ENCODE measurements at places on chromosomes 13 and 19.

GRCh38 chr13:23861310-23861709 is 27.9 kb downstream of the MIPEP start:
- no peak for DNase-seq

GRCh38 chr13:60448907-60449510 is 52.0 kb downstream of the TDRD3 start:
- peak; percentile 15 for DNase-seq

DNA sequence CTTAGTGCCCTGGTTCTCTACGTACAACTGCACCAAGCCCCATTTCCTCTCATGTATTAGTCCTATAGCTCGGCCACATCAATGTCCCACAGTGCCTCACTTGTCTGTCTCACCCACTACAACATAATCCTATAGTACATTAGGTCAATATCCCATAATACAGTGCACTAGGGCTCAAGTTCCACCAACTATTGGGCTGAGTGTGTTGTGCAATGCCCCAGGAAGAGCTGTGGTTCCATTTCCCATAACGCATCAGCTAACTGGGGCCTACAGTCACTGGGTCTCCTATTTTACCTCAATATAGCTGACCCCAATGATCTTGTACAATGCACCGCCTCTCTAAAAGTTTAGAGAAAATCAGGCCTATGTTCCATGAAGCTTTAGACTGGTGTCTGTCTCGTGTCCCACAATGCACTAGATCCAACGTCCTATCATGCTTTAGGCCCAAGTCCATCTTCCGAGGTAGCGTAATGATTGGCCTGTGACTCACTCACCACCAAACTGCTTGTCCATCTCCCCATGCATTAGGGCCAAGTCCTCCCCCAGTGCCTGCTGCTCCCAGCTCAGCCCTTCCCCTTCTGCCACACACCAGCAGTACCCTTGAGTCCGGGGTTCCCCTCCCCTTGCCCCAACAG is 21.8 kb downstream of the TSKS start:
- no peak for DNase-seq

DNA sequence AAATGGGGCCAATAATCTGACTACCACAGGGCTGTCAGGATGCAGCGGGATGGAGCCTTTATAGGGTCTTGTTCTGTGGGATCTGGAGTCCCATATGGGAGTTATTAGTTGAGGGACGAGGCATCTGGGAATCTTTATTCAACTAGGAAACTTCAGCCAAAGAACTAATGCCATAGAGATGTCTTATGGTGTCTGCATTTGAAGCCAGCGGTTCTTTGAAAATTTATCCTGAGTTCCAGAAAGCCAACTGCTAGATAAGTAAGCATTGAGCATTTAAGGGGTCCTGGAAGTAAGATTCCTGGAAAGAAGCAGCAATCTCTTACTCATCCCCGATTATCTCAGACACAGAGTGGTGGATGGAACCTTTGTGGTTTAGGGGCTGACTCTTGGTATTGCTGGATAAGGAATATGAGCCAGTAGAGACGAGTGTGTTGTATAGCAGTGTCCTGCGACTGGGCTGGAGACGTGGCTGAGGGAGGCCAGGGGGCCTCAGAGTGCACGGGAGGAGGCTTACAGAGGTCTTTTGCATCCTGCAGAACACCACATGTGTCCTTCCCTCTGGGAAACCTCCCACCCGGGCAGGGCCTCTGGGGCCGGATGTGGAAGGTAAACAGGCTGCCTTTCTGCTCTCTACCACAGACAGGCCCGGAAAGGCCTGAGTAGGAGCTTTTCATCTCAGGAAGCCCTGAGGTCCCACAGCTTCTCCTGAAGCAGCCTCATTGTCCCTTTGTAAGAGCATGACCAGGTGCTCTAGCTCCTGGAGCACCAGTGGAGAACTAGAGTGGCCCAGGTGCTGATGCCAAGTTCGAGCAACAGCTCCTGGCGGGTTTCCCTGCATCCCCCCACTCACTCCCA is 28.8 kb downstream of the ACTN4 start:
- DNase-seq, result no peak

- DNase-seq, result no peak
Measured at GRCh38 chr13:42895776-42896175, 96.3 kb downstream of the EPSTI1 start.

GRCh38 chr19:48695743-48696352 is at the start of gene FUT2:
FUT2 (plus strand) TSS chr19:48695971; CDS start chr19:48702957, 6,986 bp downstream.
- DNase-seq, result no peak

GRCh38 chr13:110230661-110231347 is 76.2 kb downstream of the COL4A1 start:
- no peak for DNase-seq

- no peak for DNase-seq
Measured at GRCh38 chr19:30325676-30326392, 46.4 kb upstream of the ZNF536 start.

DNA sequence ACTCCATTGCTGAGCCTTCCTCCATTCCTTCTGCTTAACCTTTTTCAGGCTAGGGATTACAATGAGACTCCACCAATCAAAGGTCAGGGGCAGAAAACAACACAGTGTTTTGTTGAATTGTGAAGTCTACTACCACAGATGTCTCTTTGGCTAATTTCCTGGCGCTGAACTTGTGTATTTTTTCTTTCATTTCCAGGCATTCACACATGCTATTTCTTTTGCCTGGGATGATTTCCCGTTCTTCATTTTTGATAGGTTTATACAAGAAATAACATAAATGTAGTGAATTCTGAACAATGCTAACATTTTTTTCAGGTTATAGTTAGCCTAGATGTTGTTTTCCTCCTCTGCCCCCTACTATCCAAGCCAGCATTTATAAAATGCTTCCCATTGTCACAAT is 64.3 kb downstream of the OLFM4 start:
- DNase-seq, result no peak

DNA sequence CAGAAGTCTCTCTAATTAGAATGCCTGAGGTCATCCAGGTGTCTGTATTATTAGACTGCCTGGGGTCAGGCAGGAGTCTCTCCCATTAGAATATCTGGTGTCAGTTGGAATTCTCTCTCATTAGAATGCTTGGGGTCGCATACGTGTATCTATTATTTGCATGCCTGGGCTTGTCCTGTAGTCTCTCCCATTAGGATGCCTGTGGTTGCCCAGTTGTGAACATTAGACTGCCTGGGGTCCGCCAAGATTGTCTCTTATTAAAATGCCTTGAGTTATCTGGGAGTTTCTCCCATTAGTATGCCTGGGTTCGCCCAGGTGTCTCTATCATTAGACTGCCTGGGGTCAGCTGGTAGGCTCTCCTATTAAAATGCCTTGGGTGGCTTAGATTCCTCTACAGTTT is 1494.7 kb downstream of the UQCRFS1 start:
- no peak for DNase-seq

DNA sequence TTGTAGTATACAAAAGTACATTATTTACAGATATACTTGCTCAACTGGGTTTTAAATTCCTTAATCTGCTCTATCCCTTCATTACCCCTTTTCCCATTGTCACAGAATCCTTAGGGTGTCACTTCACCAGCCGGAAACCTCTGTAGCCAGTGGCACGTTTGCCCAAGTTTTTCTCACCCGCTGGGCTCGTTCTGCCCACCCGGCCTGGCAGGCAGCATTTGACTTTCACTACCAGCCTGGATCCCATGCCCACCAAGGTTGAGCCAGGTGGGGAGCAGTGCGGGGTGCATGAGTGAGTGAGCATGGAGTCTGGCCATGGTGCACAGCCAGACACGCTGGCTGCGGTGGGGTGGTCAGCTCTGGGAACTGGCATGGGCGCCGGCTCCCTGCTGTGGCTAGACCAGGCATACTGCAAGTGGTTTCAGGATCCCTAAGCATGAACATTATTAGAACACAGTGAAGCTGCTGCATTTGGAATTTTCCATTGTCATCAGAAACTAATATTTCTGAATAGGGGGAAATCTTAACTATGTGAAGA is 98.3 kb downstream of the NALCN start:
- DNase-seq, result no peak

DNA sequence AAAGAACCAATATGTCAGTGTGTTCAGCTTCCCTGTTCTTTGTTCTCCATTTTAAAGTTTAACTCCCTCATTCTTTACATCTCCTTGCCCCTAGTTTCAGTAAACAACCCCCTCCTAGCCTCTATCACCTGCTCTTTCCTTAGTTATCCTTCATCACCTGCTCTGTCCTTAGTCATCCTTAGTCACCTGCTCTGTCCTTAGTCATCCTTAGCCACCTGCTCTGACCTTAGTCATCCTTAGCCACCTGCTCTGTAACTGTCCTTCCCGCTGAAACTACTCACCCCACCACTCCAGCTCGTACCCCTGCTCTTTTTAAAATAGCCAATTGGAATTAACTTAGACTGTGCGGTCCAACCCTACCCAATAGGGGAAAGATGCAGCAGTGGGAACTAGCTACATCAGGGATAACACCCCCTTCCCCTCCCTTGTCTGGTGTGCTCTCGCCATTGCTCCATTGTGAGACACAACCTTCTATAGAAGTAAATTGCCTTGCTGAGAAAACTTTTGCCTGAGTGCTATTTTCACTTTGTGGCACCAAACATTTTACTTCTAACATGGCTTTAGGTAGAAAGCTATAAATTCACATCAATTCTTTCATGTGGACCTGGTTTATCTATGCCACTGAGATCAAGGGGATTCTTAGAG is 16.2 kb downstream of the EDNRB start:
- no peak for DNase-seq

DNA sequence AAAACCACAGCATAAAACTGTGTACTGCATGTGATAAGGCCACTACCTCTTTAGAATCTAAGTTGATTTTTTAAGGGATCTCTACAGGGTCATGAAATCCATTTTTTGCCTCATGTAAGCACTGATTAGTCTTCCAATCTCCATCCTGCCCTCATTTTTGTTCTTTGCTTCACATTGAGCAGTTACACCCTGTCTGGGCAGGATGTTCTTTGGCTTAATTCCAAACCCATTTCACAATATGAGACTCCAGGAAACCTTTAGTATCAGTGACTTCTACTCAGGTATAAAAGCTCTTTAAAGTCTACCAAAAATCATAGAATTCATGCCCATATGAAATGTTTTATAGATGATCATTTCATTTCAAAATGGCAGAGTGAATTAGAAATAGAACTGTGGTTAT is 592.6 kb downstream of the TBC1D4 start:
- DNase-seq, result no peak

DNA sequence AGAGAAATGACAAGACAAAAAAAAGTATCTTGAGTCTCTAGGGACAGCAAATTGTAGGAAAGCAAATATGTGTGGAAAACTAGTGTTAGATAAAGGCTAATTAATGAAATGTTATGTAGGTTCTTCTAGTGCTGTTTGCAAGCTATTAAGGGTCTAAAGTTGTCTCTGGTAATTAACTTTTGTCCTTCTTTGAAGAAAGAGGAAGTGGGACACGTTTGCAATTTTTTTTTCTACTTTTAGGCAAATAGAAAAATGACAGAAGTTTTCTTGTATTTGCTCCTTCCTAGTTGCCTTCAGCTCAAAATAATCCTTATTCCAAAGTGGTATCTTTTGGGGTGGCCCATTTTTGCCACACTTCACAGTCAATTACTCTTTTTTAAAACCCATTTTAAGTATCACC is 1877.7 kb upstream of the PRR20A start:
- DNase-seq, result no peak

DNA sequence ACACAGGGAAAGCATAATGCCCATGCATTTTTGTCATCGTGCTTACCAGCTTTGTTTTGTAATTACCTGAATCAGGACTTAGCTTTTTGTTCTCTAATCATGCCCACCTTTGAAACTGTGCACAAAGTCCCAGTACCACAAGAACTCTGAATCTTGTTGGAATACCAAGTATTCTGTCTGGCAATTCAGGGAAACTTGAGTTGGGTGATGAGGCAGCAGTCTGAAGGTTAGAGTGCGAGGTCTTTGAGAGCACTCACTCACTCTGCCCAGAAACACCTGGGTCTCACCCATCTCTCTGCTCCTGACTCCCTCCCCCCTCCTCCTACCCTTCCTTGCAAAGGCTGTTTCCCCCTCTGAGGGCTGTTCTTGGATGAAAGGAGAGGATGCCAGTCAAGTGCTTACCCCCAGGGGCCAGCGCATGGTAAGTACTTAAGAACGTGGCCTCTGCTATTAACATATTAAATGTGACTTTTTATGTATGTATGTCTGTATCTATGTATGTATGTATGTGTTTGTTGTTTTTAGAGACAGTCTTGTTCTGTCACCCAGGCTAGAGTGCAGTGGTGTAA is 22.4 kb downstream of the SIPA1L3 start:
- DNase-seq, result no peak

GRCh38 chr13:37453246-37453645 is 145.3 kb downstream of the POSTN start:
- DNase-seq, result no peak

GRCh38 chr13:40179445-40180281 is 486.8 kb downstream of the FOXO1 start:
- no peak for DNase-seq

DNA sequence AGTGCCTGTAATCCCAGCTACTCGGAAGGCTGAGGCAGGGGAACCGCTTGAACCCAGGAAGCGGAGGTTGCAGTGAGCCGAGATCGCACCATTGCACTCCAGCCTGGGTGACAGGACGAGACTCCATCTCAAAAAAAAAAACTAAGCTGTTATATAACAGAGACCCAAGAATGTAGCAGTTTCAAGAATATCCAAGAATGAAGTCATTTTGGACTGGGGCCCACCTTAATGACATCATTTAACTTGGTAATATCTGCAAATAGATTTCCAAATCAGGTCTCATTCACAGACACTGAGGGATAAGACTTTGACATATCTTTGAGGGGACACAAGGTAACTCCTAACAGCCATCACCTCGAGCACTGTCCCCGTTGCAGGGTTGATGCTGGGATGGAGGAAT is 36.5 kb upstream of the MRI1 start:
- no peak for DNase-seq

DNA sequence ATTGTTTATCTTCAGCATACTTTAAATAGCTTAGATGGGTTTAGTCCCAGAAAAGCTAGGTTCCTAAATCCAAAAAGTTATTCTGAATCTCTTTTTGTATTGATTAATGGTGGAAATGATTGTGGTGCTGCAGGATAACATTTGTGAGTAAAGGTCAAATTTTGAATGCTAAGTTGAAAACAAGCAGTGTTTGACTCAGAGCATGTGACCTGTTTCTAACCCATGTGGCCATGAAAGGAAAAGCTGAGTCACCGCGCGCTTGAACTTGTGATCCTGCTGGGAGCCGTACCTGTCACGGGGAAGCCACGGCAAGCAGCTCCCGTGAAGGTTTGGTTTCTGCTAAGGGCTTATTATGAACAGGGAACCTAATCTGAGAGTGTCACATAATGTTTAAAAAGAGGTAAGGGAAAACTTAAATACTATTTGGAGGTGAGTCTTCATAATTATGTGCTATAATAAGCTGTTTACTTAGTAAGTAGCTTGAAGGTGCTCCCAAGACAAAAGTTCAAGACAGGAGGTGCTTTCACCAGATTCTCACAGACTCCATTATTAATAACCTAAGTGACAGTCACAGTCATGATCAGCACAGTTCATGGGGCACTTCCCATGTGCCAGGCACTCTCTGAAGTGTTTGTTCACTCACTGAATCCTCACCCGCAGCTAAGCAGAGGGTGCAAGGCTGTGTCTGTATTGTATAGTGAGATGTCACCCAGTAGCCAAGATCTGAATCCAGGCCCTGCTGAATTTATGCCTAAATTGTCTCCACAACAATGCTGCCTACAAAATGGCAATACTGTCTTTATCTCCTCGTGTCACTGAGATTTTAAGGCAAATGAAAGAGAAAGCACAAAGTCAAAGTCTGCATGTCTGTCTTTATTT is 286.5 kb downstream of the MYO16 start:
- DNase-seq, result peak; percentile 65

GRCh38 chr13:27791146-27791900 is 960 bp upstream of the GSX1 start:
- DNase-seq, result no peak

Data from AG04450 (cell line).